ENCODE measurements at places on chromosomes 6 and 20. TPM values are rescaled to one million over a fixed set of nuclear protein-coding genes. Genes with fewer than 3 reads are reported as not detected.

The MBOAT1 gene
- 9.2 TPM for total RNA-seq

The C20orf144 gene
- not detected for total RNA-seq

The VSTM2L gene
- total RNA-seq, result 162 TPM

The OPRL1 gene
- 1.3 TPM for total RNA-seq

The PCED1A gene
- total RNA-seq, result 17.2 TPM

The NR2E1 gene
- not detected for total RNA-seq

The KCNS1 gene
- 0.46 TPM for total RNA-seq

The EPM2A gene
- 42.3 TPM for total RNA-seq

The HFE gene
- total RNA-seq, result 4.3 TPM

The USP49 gene
- total RNA-seq, result 2.6 TPM

The PPARD gene
- 22.6 TPM for total RNA-seq

The SUMO4 gene
- total RNA-seq, result 0.66 TPM

The NRM gene
- total RNA-seq, result 5.8 TPM

The CCN5 gene
- 99.6 TPM for total RNA-seq

The PIGT gene
- 130 TPM for total RNA-seq

The ADGB gene
- total RNA-seq, result not detected

The CRISP2 gene
- total RNA-seq, result not detected

The HLA-DPA1 gene
- total RNA-seq, result 53.9 TPM

The KCNQ2 gene
- total RNA-seq, result not detected

The SH3BGRL2 gene
- 8.7 TPM for total RNA-seq

The CAGE1 gene
- 0.11 TPM for total RNA-seq

The IPCEF1 gene
- total RNA-seq, result 1.1 TPM

The DCBLD1 gene
- total RNA-seq, result 4.3 TPM

The SLC52A3 gene
- total RNA-seq, result 0.65 TPM

The MAN1A1 gene
- 14.1 TPM for total RNA-seq

The SRSF12 gene
- 0.18 TPM for total RNA-seq

The GJE1 gene
- total RNA-seq, result not detected

The TBX18 gene
- total RNA-seq, result 10.4 TPM

The GTSF1L gene
- total RNA-seq, result not detected

The MATN4 gene
- total RNA-seq, result 0.20 TPM

The CST2 gene
- not detected for total RNA-seq

The BANF2 gene
- total RNA-seq, result not detected

The C6orf136 gene
- 43.1 TPM for total RNA-seq

The HDGFL1 gene
- not detected for total RNA-seq

The WDR27 gene
- 11.1 TPM for total RNA-seq

The MEI4 gene
- 1.3 TPM for total RNA-seq

The ZC3H12D gene
- 0.56 TPM for total RNA-seq

The BACH2 gene
- total RNA-seq, result 1.8 TPM

The STMN3 gene
- total RNA-seq, result 6.2 TPM

The NKX2-2 gene
- total RNA-seq, result not detected

The PRDM1 gene
- 1.5 TPM for total RNA-seq

The TUBB2B gene
- 1.4 TPM for total RNA-seq

The TSHZ2 gene
- total RNA-seq, result 6.9 TPM

The KCNG1 gene
- 1.5 TPM for total RNA-seq

The HLA-DOB gene
- 0.22 TPM for total RNA-seq

The LY6G6F gene
- total RNA-seq, result not detected

The RIPOR2 gene
- 2.1 TPM for total RNA-seq

The CST5 gene
- total RNA-seq, result not detected

The PRDM13 gene
- total RNA-seq, result not detected
